ENCODE measurements at places on chromosomes 2 and 18. TPM values are rescaled to one million over a fixed set of nuclear protein-coding genes. Genes with fewer than 3 reads are reported as not detected.
A peak's percentile ranks its signal among the peaks of the same experiment; 100 is the strongest.

Gene MAL
- total RNA-seq, result 0.53 TPM

Gene ITGB6
- total RNA-seq, result 4.6 TPM

Gene ARHGAP28
- total RNA-seq, result 8.8 TPM

Gene CPO
- 0.63 TPM for total RNA-seq

- H3K27me3 ChIP-seq, result no peaks in the 10 kb centered on the region
- H3K27ac ChIP-seq, result no peak overlapping the region
- no peak for DNase-seq
- H3K4me1 ChIP-seq, result no peaks in the 10 kb centered on the region
- no peak overlapping the region for H3K4me3 ChIP-seq
Observed at GRCh38 chr2:56231361-56231760, 47.6 kb downstream of the CCDC85A start.

DNA sequence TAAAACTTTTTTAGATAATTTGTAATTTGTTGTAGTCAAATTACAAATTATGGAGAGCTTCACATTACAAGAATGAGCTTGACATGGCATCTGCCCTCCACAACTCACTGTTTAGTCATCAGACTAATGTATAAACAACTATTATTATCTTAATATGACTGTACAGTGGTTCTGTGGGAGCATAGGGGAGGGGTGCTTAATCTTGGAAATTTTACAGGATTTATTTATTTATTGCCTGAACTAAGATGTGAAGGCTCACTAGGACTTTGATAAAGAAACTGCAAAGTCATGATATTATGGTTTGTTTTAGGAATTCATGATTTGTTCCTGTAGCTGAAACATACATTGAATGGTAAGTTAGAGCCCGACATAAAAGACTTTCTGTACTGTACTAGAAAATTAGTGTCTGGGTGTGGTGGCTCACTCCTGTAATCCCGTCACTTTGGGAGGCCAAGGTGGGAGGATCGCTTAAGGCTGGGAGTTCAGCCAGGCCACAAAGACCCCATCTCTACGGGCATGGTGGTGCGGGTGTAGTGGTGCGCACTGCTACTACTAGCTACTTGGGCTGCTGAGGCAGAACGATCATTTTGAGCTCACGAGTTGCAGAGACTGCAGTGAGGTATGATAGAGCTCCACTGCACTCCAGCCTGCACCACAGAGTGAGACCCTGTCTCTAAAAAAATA lies 2.1 kb downstream of the MARCHF7 start:
- H3K36me3 ChIP-seq, result peaks cover 39% of the 10 kb centered on the region
- H3K4me1 ChIP-seq, result peaks cover 54% of the 10 kb centered on the region
- no peak for DNase-seq
- H3K4me3 ChIP-seq, result peak overlapping the region; percentile 87

DNA sequence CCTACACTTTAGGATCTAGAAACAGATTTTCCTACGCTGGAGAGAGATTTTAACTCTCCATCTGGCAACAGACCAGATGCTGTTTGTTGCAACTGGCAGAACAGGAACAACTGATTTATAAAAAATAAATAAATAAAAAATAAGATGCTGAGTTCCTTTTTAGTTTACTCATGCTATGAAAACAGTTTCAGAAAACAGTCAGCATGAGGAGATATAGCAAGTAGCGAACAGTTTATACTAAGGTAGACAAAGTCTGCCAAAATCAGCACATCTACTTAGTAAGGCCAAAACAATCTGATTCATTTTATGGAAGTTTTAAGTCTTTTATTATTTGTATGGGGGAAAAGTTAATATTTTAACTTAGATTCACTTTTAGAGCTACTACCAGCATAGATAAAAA lies 974.0 kb upstream of the CNTNAP5 start:
- H3K27me3 ChIP-seq, result no peaks in the 10 kb centered on the region
- no peak overlapping the region for H3K4me3 ChIP-seq
- H3K36me3 ChIP-seq, result no peaks in the 10 kb centered on the region

DNA sequence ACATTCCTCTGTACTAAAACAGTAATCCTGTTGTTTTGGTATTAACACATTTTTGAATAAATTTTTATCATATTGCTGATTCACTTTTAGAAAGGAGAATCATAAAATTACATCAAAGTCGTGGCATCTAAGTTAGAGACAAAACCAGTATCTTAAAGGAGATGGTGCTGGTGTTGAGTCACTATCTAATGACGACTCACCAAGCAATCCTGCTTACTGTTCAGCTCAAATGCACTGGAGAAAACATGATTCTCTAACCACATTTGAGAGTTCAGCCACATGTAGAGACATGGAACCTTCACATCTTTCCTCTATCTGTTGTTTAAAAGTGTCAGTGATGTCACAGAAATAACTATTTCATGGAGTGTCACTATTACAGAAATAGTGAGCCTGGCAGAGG lies 473.8 kb downstream of the TGIF1 start:
- H3K4me1 ChIP-seq, result no peaks in the 10 kb centered on the region
- no peak overlapping the region for H3K4me3 ChIP-seq
- no peaks in the 10 kb centered on the region for H3K27me3 ChIP-seq
- DNase-seq, result no peak

DNA sequence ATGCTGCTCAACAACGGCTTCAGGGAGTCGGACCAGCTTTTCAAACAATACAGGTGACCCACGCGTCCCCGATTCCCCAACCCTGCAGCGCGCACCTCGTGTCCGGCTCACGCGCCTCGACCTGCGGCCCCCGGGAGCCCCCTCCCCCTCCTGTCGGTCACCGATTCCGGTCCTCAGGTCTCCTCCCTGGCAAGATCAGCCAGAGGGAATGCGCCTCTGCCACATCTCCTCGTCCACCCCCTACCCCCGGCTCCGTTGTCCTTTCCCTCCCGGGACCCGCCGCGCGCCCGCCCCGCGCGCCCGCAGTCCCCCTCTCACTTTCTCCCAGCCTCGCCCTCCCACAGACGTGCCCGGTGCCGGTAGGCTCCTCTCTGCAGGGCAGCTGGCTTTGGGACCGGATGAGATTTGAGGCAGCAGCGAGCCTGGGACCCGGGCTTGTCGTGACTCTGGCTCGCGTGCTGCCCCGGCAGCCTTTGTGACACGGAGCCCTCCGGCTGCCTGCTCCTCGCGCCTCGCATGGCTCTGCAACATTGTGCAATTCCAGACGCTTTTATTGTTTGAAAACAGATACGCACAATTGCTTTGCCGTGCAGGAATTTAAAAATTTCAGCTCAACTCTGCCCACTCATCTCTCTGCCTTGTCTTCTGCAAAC lies 558 bp downstream of the TTC39C start:
- H3K36me3 ChIP-seq, result no peaks in the 10 kb centered on the region
- peak; percentile 51 for DNase-seq
- H3K4me3 ChIP-seq, result peak overlapping the region; percentile 79
- no peak overlapping the region for H3K27ac ChIP-seq
- peaks cover 5% of the 10 kb centered on the region for H3K4me1 ChIP-seq
- H3K27me3 ChIP-seq, result peaks cover 8% of the 10 kb centered on the region

DNA sequence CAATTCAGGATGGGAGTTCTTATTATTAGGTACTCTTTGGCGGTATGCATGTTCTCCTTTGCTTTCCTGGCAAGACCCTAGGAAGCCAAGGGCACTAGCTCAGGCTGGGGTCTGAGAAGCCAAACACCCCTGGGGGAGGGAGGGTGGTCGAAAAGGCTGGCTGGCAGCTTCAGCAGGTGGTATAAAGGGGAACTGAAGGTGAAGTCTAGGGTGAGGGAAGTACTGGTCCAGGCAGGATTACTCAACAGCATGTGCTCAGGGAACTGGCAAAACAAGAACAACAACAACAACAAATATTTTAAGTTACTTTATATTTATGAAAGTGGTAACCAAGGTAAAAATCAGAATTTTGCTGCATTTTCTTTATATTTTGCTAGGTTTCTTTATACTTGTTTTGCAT lies 40.7 kb upstream of the PCBP1 start:
- no peaks in the 10 kb centered on the region for H3K27me3 ChIP-seq
- DNase-seq, result no peak
- H3K4me3 ChIP-seq, result no peak overlapping the region
- H3K27ac ChIP-seq, result peak overlapping the region; percentile 42
- peaks cover 19% of the 10 kb centered on the region for H3K4me1 ChIP-seq
- H3K36me3 ChIP-seq, result peaks cover 56% of the 10 kb centered on the region

GRCh38 chr2:171104379-171104778 lies 56.3 kb downstream of the TLK1 start:
- no peak for DNase-seq
- H3K36me3 ChIP-seq, result no peaks in the 10 kb centered on the region
- no peaks in the 10 kb centered on the region for H3K27me3 ChIP-seq
- no peaks in the 10 kb centered on the region for H3K4me1 ChIP-seq
- H3K4me3 ChIP-seq, result no peak overlapping the region

DNA sequence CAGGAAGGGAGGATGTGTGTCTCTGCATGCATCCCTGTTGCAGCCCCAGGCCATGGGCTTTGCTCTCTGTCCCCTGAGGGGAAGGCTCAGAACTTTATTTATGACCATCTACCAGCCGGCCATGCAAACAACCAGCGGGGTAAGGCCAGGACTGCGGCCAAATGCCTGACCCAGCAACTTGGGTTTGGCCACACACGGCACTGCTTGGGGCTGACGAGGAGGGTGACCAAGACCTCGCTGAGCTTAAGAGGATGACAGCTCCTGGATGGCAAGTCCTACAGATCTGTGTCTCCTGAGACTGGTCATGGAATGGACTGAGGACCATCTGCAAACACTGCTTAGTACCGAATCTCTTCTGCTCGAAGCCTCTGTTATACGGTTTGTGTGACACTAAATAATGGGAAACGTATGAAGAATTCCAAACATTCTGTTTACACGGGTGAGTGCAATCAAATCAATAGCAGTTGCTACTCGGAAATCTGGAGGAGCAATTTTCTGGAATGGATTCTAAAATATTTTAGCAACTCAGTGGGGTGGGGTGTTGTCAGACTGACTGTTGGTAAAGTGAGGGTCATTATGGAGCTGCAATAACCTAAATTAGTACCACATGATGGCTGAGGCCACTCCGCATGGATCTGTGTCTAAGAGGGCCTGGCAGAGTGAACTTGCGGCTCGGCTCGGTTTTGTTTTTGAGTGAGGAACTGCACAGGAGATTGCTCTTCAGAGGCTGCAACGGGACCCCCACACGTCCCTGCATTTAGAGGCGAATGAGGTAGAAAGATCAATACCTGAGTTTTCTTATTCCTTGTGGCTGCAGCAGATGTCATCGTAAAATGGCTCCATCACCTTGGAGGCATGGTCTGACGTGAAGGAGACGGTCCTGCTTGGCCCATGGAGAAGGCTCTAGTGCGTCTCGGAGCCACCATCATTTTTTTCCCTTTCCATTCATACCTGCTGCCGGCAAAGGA lies 26.6 kb downstream of the TMEM18 start:
- H3K4me3 ChIP-seq, result no peak overlapping the region
- no peaks in the 10 kb centered on the region for H3K36me3 ChIP-seq
- no peak for DNase-seq
- H3K27me3 ChIP-seq, result peaks cover 3% of the 10 kb centered on the region
- H3K27ac ChIP-seq, result no peak overlapping the region
- H3K4me1 ChIP-seq, result no peaks in the 10 kb centered on the region

DNA sequence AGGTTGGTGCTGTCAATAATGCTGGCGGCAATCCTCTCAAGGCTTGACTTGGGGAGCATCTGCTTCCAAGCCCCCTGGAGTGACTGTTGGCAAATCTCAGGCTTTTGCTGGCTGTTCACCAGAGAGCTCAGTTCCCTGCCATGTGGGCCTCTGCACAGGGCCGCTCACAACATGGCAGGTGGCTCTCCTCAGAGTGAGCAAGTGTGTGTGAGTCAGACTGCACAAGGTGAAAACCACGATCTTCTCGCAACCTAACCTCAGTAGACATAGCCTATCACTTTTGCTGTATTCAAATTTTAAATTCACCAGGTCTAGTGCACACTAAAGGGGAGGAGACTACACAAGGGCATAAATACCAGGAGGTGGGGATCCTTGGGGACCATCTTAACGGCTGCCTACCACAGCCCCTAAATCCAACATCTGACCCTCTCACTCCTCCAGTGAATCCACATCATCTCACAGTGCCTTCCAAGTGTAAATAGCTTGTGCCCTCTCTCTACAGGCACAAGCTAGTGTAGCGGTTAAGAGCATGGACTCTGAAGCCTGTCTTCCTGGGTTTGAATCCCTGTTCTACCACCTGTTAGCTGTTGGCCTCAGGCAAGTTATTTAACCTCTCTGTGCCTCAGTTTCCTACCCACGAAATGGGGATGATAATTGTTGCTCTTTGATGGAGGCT lies 187.7 kb upstream of the CXCR4 start:
- no peak overlapping the region for H3K4me3 ChIP-seq
- H3K27me3 ChIP-seq, result no peaks in the 10 kb centered on the region
- H3K27ac ChIP-seq, result no peak overlapping the region
- no peaks in the 10 kb centered on the region for H3K4me1 ChIP-seq

DNA sequence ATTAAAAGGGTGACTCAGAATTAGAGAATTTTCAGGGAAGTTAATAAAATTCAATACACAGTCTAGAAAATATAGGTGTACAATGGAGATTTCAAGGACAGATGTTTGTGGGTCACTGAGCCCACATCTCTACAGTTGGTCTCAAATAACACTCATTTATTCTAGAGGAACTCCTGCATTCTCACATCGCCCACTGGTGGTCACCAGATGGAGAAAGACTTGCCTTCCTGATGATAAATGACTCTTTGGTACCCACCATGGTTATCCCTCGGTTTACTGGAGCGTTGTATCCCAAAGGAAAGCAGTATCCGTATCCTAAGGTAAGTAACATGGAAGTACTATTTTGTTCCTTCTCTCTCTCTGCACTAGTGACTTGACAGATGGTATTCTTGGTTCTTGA lies 1297.1 kb downstream of the DPP10 start:
- DNase-seq, result no peak
- no peaks in the 10 kb centered on the region for H3K36me3 ChIP-seq
- H3K27ac ChIP-seq, result no peak overlapping the region
- H3K4me3 ChIP-seq, result no peak overlapping the region

DNA sequence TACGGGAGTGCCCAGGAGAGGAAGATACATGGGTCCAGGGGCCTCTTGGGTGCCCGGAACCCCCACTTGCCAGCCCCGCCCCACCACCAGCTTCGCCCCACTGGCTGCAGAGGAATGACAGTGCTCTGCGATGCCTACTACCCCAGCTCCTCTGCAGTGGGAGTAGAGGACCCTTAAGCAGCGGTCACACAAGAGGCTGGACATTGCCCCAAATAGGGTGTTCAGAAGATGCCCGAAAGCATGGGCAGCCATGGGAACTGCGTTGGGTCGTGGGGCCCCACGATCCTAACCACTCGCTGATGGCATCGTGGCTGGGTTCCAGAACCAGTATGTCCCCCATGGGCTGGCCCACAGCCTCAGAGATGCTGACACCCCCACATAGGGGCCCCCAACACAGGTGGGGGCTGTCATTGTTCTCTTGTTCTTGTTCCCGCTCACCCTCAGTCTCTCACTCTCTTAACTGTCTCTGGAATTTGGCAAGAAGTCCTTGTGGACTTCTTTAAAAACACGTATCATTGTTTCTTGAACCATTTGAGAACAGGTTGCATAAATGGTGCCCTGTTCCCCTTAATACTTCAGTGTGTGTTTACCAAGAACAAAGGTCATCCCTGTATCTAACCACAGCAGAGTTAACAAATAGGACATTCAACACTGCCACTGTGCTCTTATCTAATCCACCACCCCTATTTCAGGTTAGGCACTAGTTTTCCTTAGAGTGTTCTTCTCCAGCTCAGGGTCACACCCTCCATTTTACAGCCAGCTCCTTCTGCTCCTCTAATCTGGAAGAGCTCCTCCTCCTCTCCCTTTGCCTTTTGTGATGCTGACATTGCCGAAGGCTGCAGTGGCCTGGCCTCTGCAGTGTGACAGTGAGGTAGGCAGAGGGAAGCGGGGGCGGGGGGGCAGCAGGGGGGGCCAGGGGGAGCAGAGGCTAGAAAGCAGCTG lies 76.3 kb downstream of the STPG4 start:
- no peak for DNase-seq
- H3K27me3 ChIP-seq, result no peaks in the 10 kb centered on the region
- H3K4me3 ChIP-seq, result no peak overlapping the region
- peaks cover 9% of the 10 kb centered on the region for H3K4me1 ChIP-seq
- no peaks in the 10 kb centered on the region for H3K36me3 ChIP-seq
- H3K27ac ChIP-seq, result no peak overlapping the region
